ENCODE measurements at places on chromosomes 1 and 21. TPM values are rescaled to one million over a fixed set of nuclear protein-coding genes. Genes with fewer than 3 reads are reported as not detected.

The TPR gene
- 172 TPM for total RNA-seq

The NID1 gene
- total RNA-seq, result 43.7 TPM

The TMPRSS3 gene
- not detected for total RNA-seq

The SAMSN1 gene
- total RNA-seq, result not detected

The GRIK1 gene
- not detected for total RNA-seq

The INKA2 gene
- total RNA-seq, result 8.5 TPM

The PLK3 gene
- total RNA-seq, result 5.2 TPM

The ARTN gene
- not detected for total RNA-seq

The PLEKHN1 gene
- 3.1 TPM for total RNA-seq

The RAP1GAP gene
- total RNA-seq, result 9.3 TPM

The PRAMEF18 gene
- not detected for total RNA-seq

The AADACL3 gene
- total RNA-seq, result not detected
